ENCODE measurements at places on chromosomes 5 and 9. TPM values are rescaled to one million over a fixed set of nuclear protein-coding genes. Genes with fewer than 3 reads are reported as not detected.

DNA sequence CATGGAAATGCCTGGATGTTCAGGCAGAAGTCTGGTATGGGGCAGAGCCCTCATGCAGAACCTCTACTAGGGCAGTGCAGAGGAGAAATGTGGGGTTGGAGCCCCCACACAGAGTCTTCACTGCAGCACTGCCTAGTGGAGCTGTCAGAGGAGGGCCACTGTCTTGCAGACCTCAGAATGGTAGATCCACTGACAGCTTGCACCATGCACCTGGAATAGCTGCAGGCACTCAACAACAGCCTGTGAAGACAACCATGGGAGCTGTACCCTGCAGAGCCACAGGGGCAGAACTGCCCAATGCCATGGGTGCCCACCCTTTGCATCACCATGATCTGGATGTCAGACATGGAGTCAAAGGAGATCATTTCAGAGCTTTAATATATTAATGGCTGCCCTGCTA lies 36.9 kb downstream of the TRIP13 start:
- no peak overlapping the region for H3K4me3 ChIP-seq
- peaks cover 3% of the 10 kb centered on the region for H3K27me3 ChIP-seq
- peaks cover 10% of the 10 kb centered on the region for H3K4me1 ChIP-seq

GRCh38 chr5:84131372-84131771 lies 253.3 kb downstream of the EDIL3 start:
- H3K27ac ChIP-seq, result no peak overlapping the region
- no peaks in the 10 kb centered on the region for H3K36me3 ChIP-seq
- no peak overlapping the region for H3K4me3 ChIP-seq
- DNase-seq, result no peak
- no peaks in the 10 kb centered on the region for H3K27me3 ChIP-seq
- H3K4me1 ChIP-seq, result no peaks in the 10 kb centered on the region

DNA sequence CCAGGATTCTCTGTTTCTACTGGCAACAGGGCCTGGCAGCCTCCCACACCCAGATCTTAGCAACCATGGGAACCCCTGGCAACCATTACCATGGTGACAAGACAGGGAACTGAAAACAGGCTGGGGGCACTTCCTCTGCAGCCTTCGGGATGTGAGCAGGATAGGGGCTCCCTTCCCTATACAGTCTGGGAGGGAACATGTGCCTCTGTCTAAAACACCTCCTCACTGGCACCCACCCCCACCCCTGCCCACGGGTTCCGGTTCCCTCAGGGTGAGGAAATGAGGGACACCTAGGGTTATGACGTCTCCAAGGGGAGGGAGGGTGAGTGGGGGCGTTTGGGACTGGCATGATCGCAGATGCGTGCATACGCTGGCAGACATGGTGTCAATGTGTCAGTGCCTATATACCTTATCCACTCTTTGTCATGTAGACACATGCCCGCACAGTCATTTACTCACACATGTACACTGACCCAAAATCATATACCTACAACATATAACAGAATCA lies 3.0 kb upstream of the DNAJB5 start:
- no peak for DNase-seq
- H3K27ac ChIP-seq, result no peak overlapping the region
- H3K27me3 ChIP-seq, result no peaks in the 10 kb centered on the region
- H3K4me1 ChIP-seq, result peaks cover 20% of the 10 kb centered on the region
- no peak overlapping the region for H3K4me3 ChIP-seq

GRCh38 chr5:19125956-19126713 lies 861.9 kb downstream of the CDH18 start:
- no peak overlapping the region for H3K27ac ChIP-seq
- H3K36me3 ChIP-seq, result no peaks in the 10 kb centered on the region
- no peaks in the 10 kb centered on the region for H3K27me3 ChIP-seq
- H3K4me3 ChIP-seq, result no peak overlapping the region

- no peak for DNase-seq
- H3K27me3 ChIP-seq, result no peaks in the 10 kb centered on the region
- no peaks in the 10 kb centered on the region for H3K36me3 ChIP-seq
- no peak overlapping the region for H3K4me3 ChIP-seq
- H3K4me1 ChIP-seq, result peaks cover 6% of the 10 kb centered on the region
Observed at GRCh38 chr5:52995095-52995494, 5.9 kb downstream of the ITGA2 start.

- H3K4me3 ChIP-seq, result no peak overlapping the region
- H3K36me3 ChIP-seq, result peaks cover 31% of the 10 kb centered on the region
- peaks cover 63% of the 10 kb centered on the region for H3K4me1 ChIP-seq
- H3K27ac ChIP-seq, result peak overlapping the region; percentile 99
- no peaks in the 10 kb centered on the region for H3K27me3 ChIP-seq
Observed at GRCh38 chr5:179819296-179820126, 1.2 kb upstream of the SQSTM1 start.

DNA sequence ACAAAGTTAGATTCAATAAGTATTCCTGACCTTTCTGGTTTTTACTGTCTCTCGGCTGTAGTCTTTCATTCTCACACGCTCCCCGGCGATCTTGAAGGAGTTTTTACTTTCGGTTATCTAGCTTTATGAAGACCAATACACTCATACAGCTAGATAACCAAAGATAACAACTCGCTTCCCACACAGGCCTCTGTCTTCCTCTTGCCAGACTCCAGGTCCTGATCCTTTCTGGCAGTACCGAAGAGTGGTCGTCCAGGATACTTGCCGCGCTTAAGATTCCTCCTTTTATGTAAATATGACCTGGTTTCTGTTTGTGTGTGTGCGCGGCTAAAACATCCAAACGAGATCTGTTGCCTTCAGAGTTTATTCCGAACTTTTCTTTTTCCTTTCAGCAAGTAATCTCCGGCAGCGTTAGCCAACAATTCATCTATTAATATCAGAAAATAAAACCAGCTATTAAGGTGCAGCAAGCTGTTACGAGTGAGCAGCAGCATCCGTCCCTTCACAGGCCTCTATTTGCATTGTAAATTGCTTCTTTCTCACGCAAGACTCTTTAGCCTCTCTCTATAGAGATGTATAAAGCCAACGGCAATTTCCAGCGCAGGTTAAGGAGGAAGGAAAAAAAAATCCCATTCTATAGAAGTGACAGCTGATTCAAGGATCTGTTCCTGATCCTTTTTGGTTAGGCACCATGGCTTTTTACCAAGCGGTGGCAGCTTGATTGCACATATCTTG lies 216.1 kb downstream of the MEF2C start:
- H3K4me1 ChIP-seq, result peaks cover 10% of the 10 kb centered on the region
- H3K36me3 ChIP-seq, result no peaks in the 10 kb centered on the region
- no peak for DNase-seq
- H3K27ac ChIP-seq, result no peak overlapping the region
- H3K4me3 ChIP-seq, result no peak overlapping the region
- peaks cover 65% of the 10 kb centered on the region for H3K27me3 ChIP-seq

Gene ADRA1B
- total RNA-seq, result 3.0 TPM

Measured in thyroid gland (tissue), 4 donors.